ENCODE measurements at places on chromosomes 1 and 21.

- peak; percentile 95 for DNase-seq
Observed at GRCh38 chr1:203006948-203007871, at the start of gene TMEM183A. Gene TMEM183A, plus strand, starts transcription at chr1:203007374. Its CDS starts 92 bp downstream, at chr1:203007466.

- no peak for DNase-seq
Observed at GRCh38 chr1:157090771-157091170, 8.8 kb downstream of the ETV3L start.

GRCh38 chr1:27981145-27981544 is 21.4 kb downstream of the XKR8 start:
- DNase-seq, result no peak

DNA sequence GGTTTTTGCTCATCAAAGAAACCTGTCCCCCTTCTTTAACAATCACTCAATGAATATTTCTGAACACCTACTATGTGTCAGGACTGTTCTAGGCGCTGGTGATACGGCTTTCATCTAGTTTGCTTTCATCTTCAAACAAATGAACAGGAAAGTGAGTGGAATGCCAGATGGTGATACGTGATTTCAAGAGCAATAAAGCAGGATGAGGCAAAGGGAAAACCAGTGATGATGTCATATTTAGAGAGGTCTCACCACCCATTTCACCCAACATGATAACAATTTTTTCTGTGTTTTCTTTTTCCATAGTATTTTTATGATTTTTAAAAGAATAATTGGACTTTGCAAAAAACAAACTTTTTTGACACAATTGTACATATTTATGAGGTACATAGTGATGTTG is 11.3 kb upstream of the SLC6A17 start:
- DNase-seq, result no peak

GRCh38 chr1:100869996-100870395 is 24.6 kb downstream of the EXTL2 start:
- no peak for DNase-seq

DNA sequence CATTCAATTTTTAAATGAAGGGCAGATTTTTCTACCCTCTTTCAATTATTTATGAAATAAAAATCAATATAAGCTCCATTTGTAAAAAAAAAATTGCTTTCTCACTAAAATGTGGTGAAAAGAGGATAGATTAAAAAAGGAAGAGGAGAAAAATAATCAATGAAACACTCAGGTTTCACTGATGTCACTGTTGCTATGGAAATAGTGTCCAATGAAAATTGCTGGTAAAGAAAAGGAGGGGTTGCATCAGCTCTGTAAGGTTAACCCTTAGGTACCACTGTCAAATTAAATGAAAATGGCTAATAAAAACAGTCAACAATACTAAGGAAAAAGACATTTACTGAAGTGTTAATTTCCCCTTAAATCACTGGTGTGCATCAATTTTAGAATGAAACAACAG is 91.6 kb upstream of the TTC39A start:
- DNase-seq, result no peak

DNA sequence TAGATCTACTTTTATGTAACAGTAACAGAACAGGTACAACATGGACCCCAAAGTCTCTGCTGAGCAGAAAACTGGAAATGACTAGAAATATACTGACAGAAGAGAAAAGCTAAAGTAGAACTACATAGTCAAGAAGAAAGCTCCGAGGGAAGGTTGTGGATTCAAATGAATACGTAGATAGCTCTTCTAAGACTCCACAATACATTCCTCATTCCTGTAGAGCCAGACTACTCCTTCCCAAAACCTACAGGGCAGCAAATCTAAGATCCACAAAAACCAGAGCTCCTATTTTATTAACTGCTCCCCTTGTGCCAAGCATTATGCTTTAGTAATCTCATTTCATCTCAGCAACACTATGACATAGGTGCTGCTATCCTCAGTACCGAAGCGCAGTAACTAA is 35.2 kb downstream of the ARID4B start:
- no peak for DNase-seq

GRCh38 chr1:64846573-64847430 is 101.9 kb downstream of the RAVER2 start:
- no peak for DNase-seq

DNA sequence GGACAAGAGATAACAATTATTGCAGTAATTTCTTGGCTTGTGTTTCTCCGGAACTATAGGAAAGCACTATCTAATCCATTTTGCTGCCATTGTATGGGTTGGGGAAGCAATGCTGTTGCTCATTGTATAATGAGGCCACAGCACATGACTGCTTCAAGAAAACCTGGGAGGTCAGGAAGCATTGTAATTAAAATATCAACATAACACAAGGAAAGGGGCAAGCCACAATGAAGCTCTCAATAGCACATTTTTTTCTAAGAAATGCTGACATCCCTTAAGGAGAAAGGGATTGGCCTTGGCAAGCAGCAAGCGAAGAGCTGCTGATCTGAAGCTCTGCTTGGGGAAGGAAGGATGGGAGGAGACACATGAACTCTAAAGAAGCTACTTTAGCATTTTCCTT is 44.0 kb downstream of the PLPP3 start:
- DNase-seq, result no peak

GRCh38 chr21:16838331-16838730 is 674.5 kb upstream of the CXADR start:
- no peak for DNase-seq

- no peak for DNase-seq
Observed at GRCh38 chr1:164310166-164310565, 248.8 kb upstream of the PBX1 start.

DNA sequence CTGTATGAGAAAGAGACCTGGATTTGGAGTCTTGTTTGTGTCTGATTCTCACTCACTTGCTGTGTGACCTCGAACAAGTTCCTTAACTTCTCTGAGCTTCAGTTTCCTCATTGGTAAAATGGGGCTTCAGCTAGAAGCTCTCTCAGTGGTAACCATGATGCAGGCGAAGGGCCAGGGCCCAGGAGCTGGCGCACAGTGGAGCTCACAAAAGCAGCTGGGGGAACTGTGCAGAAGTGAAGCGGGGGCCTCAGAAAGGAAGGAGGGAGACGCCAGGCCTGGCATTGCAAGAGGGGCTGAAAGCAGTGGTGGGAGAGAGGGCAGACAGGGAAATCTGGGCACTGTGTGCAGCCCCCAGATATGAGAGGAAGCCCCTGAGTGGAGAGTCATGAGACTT is 88.9 kb upstream of the RUNX3 start:
- no peak for DNase-seq

GRCh38 chr21:29163341-29164115 is 33.1 kb downstream of the MAP3K7CL start:
- no peak for DNase-seq

DNA sequence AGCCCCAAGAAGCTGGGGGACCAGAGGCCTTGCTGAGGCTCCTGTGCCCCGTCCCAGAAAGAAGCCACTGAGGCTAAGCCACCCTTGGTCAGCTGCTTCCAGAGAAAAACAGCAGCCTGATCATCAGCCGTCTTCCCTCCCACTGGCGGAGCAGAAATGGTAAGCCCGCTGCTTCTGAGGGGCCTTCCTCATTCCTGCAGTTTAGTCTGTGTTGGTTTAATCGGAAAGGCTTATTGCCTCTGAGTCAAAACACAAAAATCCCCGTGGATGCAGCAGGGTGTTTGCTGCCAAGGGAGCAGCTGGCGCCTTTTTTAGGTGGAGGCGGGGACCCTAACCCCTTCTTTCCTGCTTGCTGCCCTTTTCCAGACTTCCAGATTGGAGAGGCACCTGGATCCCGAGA is 33.9 kb downstream of the SPSB1 start:
- no peak for DNase-seq

DNA sequence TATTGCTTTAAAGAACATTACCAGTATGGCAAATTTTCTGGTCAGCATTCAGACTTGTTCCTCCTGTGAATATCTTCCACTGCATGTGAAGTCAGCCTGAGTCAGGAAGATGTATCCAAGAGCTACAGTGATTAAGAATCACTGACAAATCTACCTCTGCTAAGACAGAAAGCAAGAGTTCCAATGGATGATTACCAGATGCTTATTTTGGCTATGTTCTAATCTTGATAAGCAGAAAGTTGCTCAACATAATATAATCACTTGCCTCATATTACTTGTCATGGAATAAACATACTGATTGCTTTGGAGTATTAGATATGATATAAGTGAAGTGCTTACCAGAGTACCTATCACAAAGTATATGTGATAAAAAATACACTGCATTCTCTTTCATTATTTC is 738.1 kb downstream of the ADGRL2 start:
- no peak for DNase-seq

DNA sequence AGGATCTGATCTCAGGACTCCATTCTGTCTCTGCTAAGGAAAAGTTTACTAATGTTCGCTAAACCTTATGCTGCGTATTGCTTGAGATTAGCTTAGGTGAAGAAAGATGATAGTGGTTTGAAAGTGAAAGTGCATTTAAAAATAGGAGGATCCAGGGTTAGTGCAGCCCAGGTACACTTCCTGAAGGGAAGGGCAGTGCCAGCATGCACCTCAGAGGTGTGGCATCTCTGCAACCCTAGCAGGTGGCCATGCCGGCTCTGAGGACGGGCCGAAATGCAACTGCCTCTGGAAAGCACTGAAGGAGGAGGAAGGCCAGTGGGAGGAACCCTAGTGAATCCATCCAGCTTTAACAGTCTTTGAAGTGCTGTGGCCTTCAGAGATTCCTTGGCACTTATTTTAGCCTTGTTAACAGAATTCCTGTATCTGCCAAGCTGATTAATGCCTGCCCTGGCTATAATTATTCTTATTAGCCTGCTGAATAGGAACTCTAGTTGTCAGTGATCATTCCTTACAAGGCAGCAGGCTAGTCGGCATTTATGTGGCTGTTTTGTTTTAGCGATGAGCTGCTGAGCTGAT is 5.5 kb downstream of the PTGFRN start:
- no peak for DNase-seq

DNA sequence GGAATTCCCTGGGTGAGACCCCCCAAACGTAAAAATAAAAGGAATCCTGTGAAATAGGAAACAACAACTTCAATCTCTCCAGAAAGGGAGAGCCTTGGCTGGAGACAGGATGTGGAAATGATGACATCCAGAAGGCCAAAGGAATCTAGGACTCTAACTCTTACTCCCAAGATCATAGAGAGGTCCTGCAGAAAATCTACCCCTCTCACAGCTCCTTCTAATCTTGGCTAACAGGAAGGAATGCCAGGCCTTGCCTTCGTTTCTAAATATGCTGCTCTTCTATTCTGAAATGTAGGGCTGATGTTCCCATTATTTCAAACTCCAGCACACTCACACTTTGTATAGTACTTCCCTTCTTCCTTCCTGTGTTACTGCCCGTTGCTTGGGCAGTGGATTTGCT is 40.7 kb downstream of the ARHGEF11 start:
- no peak for DNase-seq

DNA sequence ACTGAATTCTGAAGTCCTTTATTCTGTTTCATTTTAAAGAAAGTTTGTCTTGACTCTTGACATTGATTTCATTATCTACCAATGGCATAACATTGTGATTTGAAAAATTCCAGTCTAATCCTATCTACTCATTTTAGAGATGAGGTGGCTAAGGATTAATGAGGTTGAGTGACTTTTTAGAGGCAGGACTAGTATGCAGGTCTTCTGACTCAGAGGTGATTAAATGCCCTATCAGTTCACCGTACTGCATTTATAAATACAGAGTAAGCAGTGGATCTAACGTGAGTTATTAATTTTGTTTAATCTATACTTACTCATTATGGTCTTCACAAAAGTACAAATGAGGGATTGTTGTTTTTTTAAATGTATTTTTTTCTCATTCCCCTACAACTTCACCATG is 277.6 kb downstream of the PTBP2 start:
- no peak for DNase-seq

DNA sequence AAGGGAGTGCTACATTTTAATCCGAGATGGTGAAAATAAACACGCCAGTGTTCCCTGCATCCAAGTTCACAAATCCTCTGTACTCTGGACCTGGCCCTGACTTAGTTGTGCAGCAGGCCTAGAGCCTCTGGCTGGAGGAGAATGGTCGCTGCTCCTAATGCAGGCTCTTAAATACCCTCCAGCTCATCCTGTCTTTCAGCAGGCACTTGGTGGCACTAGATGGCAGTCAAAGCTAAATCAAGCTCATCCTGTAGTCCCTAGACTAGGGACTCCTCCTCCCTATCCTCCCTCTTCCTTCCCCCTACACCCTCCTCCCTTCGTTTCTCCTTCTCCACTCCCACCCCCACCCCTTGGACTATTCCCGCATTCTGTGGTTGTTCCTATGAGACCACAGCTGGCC is 41.6 kb upstream of the MTR start:
- DNase-seq, result no peak

DNA sequence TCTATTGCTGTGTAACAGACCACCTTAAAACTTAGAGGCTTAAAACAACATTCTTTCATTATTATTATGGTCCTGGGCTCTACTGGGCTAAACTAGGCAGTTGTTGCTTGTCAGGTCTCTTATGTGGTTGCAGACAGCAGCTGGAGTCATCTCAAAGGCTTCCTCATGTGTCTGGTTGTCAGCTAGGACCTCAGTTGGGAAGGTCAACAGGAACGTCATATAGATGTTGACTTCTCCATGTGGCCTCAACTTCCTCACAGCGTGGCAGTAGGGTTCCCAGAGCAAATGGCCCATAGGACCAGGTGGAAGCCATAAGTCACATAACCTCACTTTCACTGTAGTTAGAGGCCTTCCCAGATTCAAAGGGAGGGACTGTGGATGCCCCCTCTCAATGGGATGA is 15.4 kb upstream of the MEF2D start:
- no peak for DNase-seq

DNA sequence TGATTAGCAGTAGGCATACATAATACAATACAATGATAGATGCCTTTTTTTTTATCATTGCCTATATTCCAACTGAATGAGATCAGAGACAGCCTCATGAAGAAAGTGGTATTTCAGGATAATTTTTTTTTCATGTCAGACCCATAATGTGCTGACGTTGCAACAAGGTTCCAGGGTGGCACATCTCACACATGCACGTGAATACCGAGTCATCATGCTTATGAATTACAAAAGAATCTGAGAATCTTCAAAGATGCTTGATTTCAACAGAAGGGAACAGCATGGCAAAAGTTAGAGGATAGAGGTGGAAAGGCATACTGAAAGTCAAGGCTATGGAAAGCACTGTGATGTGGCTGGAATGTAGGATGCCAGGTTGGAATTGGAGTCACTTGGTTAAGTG is 5.0 kb upstream of the RNF11 start:
- DNase-seq, result no peak

DNA sequence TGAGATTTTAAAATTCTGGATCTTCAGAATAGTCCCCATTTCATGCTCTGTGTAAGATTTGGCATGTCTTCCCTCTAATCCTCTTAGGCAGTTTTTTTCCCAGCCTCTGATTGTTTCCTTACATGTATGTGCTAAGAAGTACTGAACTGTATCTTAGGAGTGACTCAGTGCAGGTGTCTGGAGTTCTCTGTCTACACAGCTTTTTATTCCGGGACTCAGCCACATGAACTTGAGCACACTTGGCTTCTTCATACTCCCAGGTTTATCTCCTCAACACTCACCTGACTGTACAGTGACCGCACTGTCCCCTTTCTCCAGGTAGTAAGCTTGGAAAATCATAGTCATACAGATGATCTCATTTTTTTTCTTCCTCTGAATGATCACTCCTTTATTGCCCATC is 50.7 kb downstream of the SYT14 start:
- no peak for DNase-seq

GRCh38 chr1:174032671-174033222 is 10.6 kb upstream of the RC3H1 start:
- no peak for DNase-seq

Measured in stimulated activated CD4-positive, alpha-beta T cell treated with anti-CD3 and anti-CD28 coated beads, Interleukin-4, amount 100 ng/mL, for 4 hours (primary cell).